ENCODE measurements at places on chromosomes 4 and X. TPM values are rescaled to one million over a fixed set of nuclear protein-coding genes. Genes with fewer than 3 reads are reported as not detected.

GRCh38 chr4:90127223-90127705 is at the start of gene CCSER1:
TSS of gene CCSER1 (plus strand) at chr4:90127394.
- no peak within 1 kb of the TSS for H3K4me3 ChIP-seq
- DNase-seq = peak; percentile 41
- no peak within 1 kb of the TSS for H3K27ac ChIP-seq
- H3K4me1 ChIP-seq = peaks cover 18% of the 10 kb centered on the region
- H3K27me3 ChIP-seq = no peaks in the 10 kb centered on the region

- no peaks in the 10 kb centered on the region for H3K27me3 ChIP-seq
- no peak overlapping the region for H3K4me3 ChIP-seq
- H3K36me3 ChIP-seq = no peaks in the 10 kb centered on the region
- no peaks in the 10 kb centered on the region for H3K4me1 ChIP-seq
- no peak overlapping the region for H3K27ac ChIP-seq
Measured at GRCh38 chr4:111283066-111283677, 660.3 kb upstream of the PITX2 start.

GRCh38 chr4:139922406-139923024 is 231.5 kb downstream of the MAML3 start:
- no peak overlapping the region for H3K4me3 ChIP-seq
- no peaks in the 10 kb centered on the region for H3K36me3 ChIP-seq
- no peak overlapping the region for H3K27ac ChIP-seq
- H3K27me3 ChIP-seq = no peaks in the 10 kb centered on the region
- H3K4me1 ChIP-seq = no peaks in the 10 kb centered on the region

- DNase-seq = no peak
- H3K27ac ChIP-seq = no peak overlapping the region
- H3K27me3 ChIP-seq = no peaks in the 10 kb centered on the region
- no peak overlapping the region for H3K4me3 ChIP-seq
Measured at GRCh38 chr4:87500092-87500462, 29.1 kb downstream of the SPARCL1 start.

DNA sequence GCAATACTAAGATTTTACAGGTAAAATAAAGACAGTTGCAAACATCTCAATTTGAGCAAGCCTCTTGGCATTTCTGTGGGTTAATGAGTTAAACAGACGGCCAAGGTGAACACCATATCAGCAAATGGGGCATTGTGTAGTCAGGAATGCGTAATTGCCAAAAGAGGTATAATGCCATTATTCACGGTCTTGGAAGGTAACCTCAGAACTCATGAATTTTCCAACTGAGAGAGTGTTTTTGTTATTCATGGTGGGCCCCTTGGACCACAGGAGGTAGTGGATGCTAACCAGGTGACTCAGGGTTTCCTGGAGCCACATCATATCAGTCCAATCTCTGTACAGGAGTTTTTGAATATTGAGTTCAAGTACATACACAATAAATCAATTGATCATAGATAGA is 368.0 kb upstream of the TECRL start:
- DNase-seq = no peak
- H3K27me3 ChIP-seq = no peaks in the 10 kb centered on the region
- no peaks in the 10 kb centered on the region for H3K36me3 ChIP-seq
- no peak overlapping the region for H3K4me3 ChIP-seq
- H3K27ac ChIP-seq = no peak overlapping the region

GRCh38 chr4:140242357-140243277 is 88.6 kb upstream of the MAML3 start:
- no peaks in the 10 kb centered on the region for H3K36me3 ChIP-seq
- no peak overlapping the region for H3K4me3 ChIP-seq
- no peak overlapping the region for H3K27ac ChIP-seq
- H3K4me1 ChIP-seq = peaks cover 15% of the 10 kb centered on the region
- H3K27me3 ChIP-seq = no peaks in the 10 kb centered on the region
- no peak for DNase-seq

The AADAT gene
- total RNA-seq = not detected

DNA sequence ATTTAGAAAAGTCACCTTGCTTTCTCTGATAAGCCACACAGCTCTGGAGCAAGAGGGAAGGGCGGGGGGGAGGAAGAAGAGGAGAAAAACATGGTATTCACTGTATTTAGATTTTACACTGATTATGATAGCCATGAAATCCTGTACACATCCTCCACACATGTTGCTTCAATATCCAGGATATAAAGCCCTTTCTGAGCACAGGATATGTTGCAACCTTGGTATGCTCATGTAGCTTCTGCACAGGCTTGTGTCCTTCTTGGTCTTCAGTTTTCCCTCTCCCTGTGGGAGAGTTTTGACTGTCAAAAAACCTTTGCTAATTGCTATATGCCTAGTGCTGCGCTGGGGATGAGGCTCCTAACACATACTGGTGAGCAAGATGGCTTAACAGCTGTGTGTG is 61.9 kb upstream of the DAPP1 start:
- H3K27ac ChIP-seq = no peak overlapping the region
- H3K27me3 ChIP-seq = no peaks in the 10 kb centered on the region
- no peaks in the 10 kb centered on the region for H3K36me3 ChIP-seq
- DNase-seq = no peak

The BRS3 gene
- total RNA-seq = not detected

DNA sequence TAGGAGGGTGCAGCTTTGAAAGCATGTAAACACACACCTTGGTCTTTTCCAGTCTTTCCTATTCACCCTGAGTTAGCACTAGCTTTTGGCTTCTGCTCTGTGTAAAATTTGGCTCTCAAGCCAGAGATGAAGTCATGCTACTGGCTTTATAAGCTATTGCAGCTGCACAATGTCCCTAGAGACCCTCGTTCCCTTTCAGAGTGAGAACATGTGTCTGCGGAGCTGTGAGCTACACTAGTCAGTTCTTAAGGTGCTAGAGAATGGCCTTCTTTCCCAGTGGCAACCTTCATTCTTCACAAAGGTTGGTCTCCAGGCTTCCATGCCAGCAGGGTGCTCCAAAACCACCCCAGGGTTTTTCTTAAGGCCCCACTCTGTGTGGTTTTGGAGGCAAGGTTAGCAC is 199.1 kb downstream of the SPATA18 start:
- no peak overlapping the region for H3K4me3 ChIP-seq
- H3K27ac ChIP-seq = no peak overlapping the region
- no peak for DNase-seq
- H3K36me3 ChIP-seq = no peaks in the 10 kb centered on the region
- H3K27me3 ChIP-seq = no peaks in the 10 kb centered on the region
- H3K4me1 ChIP-seq = no peaks in the 10 kb centered on the region

The SLC49A3 gene
- total RNA-seq = 1.0 TPM

DNA sequence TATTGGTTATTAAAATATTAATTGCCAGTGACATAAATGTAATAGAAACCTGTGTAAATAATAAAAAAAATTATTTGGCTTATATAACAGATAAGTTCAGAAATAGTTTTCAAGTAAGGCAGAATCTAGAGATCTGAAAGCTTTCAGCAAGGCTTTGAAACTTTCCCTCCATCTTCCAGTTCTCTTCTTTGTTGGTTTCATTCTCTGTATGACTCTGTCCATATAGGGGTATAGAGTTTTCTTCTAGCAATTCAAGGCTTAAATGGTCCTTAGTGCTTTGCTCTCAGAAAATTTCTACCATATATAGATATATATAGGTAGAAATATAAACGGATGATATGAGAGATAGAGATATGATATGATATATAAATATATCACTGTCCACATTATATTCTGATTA is 160.5 kb upstream of the GABRA2 start:
- no peaks in the 10 kb centered on the region for H3K36me3 ChIP-seq
- H3K4me3 ChIP-seq = no peak overlapping the region
- no peak overlapping the region for H3K27ac ChIP-seq

DNA sequence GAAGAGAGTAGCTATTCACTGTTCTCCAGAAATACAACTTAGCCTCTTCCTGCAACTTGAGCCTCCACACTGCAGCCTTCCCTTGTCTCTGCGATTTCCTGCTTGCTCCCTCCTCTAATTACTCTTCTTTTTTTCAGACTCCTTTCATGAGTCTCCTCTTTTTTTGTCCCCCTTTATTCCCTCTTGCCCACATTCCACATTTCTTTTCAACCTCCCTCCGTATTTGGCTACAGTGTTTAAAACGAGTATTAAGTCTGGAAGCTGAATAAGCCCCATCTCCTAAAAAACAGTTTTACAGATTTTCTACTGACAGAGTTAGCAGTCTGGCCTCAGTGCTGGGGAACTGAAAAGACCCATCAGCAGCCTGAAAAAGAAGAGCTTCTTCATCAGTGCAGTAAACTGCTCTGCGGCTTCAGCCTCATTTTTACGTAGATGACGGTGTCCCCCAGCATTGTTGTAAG is 141.5 kb downstream of the TENM3 start:
- H3K27ac ChIP-seq = no peak overlapping the region
- DNase-seq = no peak
- no peaks in the 10 kb centered on the region for H3K36me3 ChIP-seq
- no peaks in the 10 kb centered on the region for H3K27me3 ChIP-seq

- no peaks in the 10 kb centered on the region for H3K27me3 ChIP-seq
- H3K4me1 ChIP-seq = peaks cover 25% of the 10 kb centered on the region
- H3K27ac ChIP-seq = no peak overlapping the region
- H3K4me3 ChIP-seq = no peak overlapping the region
- H3K36me3 ChIP-seq = no peaks in the 10 kb centered on the region
Measured at GRCh38 chrX:79117078-79117477, 27.4 kb upstream of the GPR174 start.

GRCh38 chrX:109399831-109400230 is 82.1 kb downstream of the GUCY2F start:
- no peaks in the 10 kb centered on the region for H3K36me3 ChIP-seq
- H3K4me1 ChIP-seq = no peaks in the 10 kb centered on the region
- H3K4me3 ChIP-seq = no peak overlapping the region
- no peak for DNase-seq
- H3K27ac ChIP-seq = no peak overlapping the region

DNA sequence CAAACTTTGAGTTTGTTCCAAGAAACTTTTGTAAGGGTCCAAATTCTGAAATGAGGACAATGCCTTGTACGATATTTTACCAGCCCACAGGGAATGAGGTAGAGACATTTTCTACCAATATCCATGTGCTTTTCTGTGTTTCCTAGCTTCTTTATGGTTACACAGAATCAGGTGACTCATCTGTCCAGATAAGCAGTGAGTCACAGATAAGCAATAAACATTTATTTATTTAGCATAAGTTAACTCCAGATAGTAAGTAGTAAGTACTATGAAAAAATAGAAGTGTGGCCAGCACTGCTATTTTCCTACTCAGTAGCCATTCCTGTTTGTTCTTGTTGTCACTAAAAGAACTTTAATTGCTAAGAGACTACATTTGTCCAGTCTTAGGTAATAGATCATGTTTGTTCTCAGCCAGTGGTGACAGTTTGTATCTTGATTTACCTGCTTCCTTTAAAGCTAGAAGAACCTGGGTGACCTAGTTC is 7.4 kb downstream of the AFF1 start:
- H3K4me3 ChIP-seq = no peak overlapping the region
- H3K4me1 ChIP-seq = peaks cover 67% of the 10 kb centered on the region
- H3K36me3 ChIP-seq = no peaks in the 10 kb centered on the region
- no peak overlapping the region for H3K27ac ChIP-seq

DNA sequence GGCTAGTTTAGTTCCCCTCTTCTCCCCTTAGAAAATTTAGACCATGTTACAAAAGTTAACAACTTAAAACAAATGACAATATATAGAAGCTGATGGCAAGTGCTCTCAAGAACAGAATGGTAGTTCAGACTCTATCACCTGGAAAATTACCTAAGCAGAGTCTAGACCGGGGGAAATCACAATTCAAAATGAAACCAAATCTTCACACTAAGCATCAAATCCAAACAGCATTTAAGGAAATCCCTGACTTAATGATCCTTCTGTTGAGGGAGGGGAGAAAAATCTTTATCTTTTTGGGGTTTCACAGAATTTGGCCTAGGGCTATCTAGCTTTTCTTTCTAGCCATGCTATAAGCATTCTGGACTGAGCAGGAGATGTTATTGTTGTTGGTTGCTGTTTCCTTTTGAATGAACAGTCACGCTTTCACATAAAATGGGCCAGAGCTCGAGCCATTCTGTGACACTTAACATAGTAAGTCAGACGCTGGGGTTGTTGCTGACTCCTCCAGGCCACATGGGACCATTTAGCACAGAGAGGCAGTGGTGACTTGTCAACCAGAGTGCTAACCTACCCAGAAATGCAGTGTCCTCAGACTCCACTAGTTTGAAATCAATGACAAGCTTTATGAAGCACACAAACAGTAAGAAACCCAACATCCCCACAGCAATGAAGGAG is 16.0 kb upstream of the LSM6 start:
- H3K27me3 ChIP-seq = no peaks in the 10 kb centered on the region
- H3K4me3 ChIP-seq = no peak overlapping the region
- no peaks in the 10 kb centered on the region for H3K36me3 ChIP-seq
- H3K27ac ChIP-seq = no peak overlapping the region
- H3K4me1 ChIP-seq = no peaks in the 10 kb centered on the region

The KLHL8 gene
- 11.0 TPM for total RNA-seq

- no peak overlapping the region for H3K27ac ChIP-seq
- H3K36me3 ChIP-seq = no peaks in the 10 kb centered on the region
- H3K27me3 ChIP-seq = no peaks in the 10 kb centered on the region
- H3K4me1 ChIP-seq = no peaks in the 10 kb centered on the region
Measured at GRCh38 chr4:86398187-86398586, 38.3 kb upstream of the MAPK10 start.

The WAS gene
- total RNA-seq = 108 TPM

DNA sequence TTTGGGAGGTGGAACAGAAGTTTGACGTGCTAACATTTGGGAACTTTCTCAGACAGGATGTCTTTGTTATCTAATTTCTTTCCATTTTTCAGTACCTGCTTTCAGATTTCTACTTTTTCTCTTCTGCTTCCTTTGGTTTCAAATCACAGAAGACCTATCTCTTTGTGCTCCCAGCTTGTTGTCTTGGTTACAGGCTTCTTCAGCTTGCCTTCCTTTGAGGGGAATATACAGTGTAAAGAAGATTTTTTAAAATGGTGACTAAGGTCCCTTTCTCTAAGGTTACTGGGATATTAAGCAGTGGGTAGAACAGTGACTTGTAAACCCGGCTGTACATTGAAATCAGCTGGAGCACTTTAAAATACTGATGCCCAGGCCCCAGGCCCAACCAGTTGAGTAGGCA is 48.0 kb downstream of the TMEM164 start:
- no peak overlapping the region for H3K4me3 ChIP-seq
- no peaks in the 10 kb centered on the region for H3K27me3 ChIP-seq
- H3K36me3 ChIP-seq = no peaks in the 10 kb centered on the region
- H3K4me1 ChIP-seq = no peaks in the 10 kb centered on the region

GRCh38 chr4:129950217-129950616 is 854.3 kb downstream of the C4orf33 start:
- no peak for DNase-seq
- H3K36me3 ChIP-seq = no peaks in the 10 kb centered on the region
- no peaks in the 10 kb centered on the region for H3K4me1 ChIP-seq
- H3K27me3 ChIP-seq = no peaks in the 10 kb centered on the region
- no peak overlapping the region for H3K4me3 ChIP-seq

- no peaks in the 10 kb centered on the region for H3K36me3 ChIP-seq
- no peaks in the 10 kb centered on the region for H3K4me1 ChIP-seq
- H3K4me3 ChIP-seq = no peak overlapping the region
- H3K27ac ChIP-seq = no peak overlapping the region
Measured at GRCh38 chr4:99863-100262, 24.4 kb upstream of the ZNF718 start.

GRCh38 chrX:107672955-107673378 is 44.7 kb downstream of the PRPS1 start:
- no peaks in the 10 kb centered on the region for H3K27me3 ChIP-seq
- H3K27ac ChIP-seq = peak overlapping the region; percentile 97
- no peaks in the 10 kb centered on the region for H3K36me3 ChIP-seq
- H3K4me1 ChIP-seq = peaks cover 49% of the 10 kb centered on the region
- peak; percentile 92 for DNase-seq

- no peak overlapping the region for H3K4me3 ChIP-seq
- H3K27ac ChIP-seq = no peak overlapping the region
- H3K4me1 ChIP-seq = no peaks in the 10 kb centered on the region
- no peaks in the 10 kb centered on the region for H3K36me3 ChIP-seq
- DNase-seq = no peak
Measured at GRCh38 chr4:18568600-18568999, 547.0 kb upstream of the LCORL start.

Measured in CD4-positive, alpha-beta memory T cell (primary cell).